ENCODE measurements at places on chromosomes 3 and 15.
A peak's percentile ranks its signal among the peaks of the same experiment; 100 is the strongest.

- DNase-seq = no peak
Measured at GRCh38 chr3:141878326-141878725, 1.9 kb downstream of the ATP1B3 start.

GRCh38 chr3:20077068-20077467, 36.8 kb downstream of the KAT2B start:
- DNase-seq = no peak

DNA sequence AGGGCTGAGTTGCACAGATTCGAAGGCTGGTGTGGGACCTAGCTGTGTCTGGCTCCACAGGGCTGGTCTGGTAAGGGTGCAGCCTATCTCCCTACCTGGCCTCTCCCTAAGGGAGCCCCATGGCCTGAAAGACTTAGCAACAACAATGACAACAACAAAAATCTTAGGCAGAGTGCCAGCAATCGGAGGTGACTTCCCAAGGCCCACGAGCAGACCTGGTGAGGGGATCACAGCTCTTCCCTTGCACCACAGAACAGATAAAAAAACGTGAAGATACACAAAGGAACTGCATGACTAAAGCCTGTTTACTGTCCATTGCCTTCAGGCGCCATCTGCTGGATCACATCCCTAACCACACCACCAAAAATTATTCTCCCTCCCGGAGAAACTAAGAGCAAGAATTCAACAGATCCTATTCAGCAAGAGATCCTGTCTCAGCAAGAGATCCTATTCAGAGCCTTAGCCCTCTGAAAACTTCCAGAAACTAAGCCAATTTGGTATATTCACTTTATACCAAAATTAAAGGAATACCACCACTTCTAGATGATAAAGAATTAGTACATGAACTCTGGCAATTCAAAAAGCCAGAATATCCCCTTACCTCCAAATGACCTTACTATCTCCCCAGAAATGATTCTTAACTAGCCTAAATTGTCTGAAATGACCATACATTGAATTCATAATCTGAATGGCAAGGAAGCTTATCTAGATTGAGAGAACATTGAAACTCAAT, 24.1 kb upstream of the OR5K4 start:
- peak; percentile 37 for DNase-seq

DNA sequence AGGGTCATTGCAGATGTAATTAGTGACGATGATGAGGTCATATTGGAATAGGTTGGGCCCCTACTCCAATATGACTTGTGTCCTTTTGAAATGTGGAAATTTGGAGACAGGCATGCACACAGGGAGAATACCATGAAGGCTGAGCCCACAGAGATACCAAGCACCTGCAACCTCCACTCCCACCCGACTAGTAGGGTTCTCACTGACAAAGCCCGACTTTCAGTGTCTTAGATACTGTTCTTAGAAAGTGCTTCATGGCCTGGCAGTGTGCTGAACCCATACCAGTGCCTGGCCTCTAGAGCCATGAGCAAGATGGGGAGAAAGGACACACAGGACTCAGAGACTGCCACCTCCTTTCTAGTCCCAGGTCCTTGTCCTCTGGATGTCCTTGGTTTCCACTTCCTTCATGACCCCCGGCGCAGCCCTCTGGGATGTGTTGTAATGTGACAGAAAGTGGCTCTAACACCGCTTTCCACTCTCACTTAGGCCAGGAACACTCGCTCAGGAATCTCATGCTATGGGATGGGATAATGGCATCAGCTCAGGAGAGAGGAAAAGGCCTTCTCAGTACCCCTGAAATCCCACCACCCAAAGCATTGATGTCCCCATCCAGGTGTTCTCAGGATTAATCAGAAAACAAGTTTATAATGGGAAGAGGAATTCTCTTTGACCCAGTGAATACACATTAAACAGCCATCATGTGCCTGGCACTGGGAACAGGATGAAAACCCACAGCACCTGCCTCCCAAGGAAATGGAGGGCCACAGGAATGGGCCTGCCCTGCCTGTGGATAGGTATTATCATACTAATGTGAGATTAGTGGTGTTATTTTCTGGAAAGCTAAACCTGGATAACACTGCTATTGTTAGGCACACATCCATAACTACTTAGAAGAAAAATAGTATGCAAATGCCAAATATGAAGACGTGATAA, 59.9 kb downstream of the RPL39L start:
- no peak for DNase-seq

GRCh38 chr3:29936054-29936453, 655.2 kb downstream of the RBMS3 start:
- no peak for DNase-seq

DNA sequence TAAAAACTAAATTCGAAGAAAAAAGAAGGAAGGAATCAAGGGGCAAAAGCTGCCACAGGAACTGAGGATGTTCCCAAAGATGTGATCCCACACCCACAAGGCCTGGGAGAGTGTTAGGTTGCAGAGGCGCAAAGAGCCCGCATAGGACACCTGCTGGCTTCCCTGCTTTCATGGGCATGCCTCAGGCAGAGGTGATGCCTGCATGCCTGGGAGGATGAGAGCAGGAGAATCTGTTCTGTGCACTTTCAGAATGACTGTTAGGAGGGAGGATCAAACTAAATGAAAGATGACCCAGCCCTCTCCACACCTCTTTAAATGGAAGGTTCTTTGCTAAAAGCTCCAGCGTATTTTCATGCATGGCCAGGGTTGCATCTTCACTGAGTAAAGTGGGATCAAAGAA, 162.4 kb downstream of the PLCL2 start:
- no peak for DNase-seq

DNA sequence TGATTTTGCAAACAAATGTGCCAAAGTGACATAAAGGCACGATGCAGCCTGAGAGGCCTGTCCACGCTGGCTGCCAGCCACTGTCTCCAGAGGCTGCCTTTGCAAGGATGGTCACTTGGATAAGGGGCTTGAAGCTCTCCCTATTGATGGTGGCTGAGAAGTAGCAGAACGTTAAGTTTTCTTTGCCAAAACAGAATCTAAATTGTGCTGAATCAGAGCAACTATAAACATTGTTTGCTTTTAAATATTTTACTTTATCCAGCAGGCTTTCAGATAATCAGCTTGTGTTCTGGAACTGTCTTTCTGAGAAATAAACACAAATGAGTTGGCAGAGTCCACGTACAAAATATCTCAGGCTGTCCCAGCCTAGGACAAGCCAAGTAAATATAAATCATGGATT, 23.8 kb upstream of the CNBP start:
- DNase-seq = no peak

GRCh38 chr15:60871731-60872130, 357.4 kb downstream of the RORA start:
- DNase-seq = no peak

- no peak for DNase-seq
Measured at GRCh38 chr3:81470524-81471278, 290.7 kb downstream of the GBE1 start.

GRCh38 chr15:68364660-68365035, 67.3 kb downstream of the ITGA11 start:
- no peak for DNase-seq

- peak; percentile 46 for DNase-seq
Measured at GRCh38 chr3:187616307-187616972, 53.8 kb downstream of the SST start.

DNA sequence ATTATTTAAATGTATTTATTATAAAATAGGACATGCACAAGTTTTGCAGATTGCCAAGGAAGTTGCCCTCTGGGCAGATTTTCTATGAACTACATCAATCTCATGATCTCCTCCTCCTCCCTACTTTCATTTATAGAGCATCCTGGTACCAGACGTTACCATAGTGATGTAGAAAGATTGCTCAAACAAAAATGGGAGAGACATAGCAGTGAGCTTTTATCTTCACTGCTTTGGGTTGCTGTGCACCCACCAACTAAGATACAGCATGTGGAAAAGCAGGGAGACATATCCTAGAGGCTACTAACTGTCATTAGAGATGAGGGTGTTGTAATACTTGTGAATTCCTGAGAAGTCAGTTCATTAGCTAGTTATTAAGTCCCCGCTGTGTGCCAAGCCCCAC, 137.5 kb upstream of the BFSP2 start:
- DNase-seq = no peak

GRCh38 chr3:189195302-189195701, 23.5 kb downstream of the TPRG1 start:
- no peak for DNase-seq

- peak; percentile 75 for DNase-seq
Measured at GRCh38 chr3:46998121-46998851, 18.8 kb downstream of the NBEAL2 start.

Data from CD4-positive, alpha-beta T cell (primary cell).